CD4-positive, alpha-beta T cell treated with Interleukin-4 for 1 hour (primary cell): ENCODE measurements at places on chromosomes 1 and 21.

DNA sequence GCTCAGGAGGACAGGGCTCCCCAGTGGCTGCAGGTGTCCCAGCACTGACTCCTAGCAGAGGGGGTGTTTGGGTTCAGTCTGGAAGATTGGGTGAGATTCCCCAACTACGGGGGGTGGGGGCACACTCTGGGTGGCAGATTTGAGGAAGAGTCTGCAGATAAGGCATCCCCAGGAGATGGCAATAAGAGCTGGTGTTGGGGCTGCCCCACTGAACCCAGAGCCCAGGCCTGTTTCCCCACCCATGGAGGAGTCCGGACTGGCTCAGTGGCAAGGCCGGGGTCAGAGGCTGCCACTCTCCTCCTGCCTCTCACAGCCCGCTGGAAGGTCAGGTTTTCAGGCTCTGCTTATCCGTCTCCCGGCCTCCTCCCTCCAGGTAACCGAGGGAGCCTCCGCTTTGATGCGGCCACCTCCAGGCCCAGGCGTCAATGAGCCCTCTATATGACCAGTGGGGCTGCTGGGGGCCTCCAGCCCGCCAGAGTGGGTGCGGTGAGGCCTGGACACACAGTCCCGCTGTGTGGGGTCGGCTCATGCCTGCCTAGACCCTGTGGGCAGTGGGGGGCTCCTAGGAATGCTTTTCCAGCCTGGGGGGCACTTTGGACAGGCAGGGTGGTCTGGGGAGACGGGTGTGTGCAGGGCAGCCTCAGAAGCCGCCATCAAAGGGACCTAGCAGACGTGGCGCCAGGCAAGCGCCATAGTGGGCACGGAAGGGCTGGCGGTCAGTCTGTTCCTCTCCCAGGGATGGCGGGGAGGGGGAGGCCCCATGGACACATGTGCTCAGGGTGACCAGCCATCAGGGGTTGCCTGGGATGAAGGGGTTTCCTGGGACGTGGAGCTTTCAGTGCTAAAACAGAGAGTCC, 28.9 kb upstream of the RUNX3 start:
- DNase-seq, result no peak

DNA sequence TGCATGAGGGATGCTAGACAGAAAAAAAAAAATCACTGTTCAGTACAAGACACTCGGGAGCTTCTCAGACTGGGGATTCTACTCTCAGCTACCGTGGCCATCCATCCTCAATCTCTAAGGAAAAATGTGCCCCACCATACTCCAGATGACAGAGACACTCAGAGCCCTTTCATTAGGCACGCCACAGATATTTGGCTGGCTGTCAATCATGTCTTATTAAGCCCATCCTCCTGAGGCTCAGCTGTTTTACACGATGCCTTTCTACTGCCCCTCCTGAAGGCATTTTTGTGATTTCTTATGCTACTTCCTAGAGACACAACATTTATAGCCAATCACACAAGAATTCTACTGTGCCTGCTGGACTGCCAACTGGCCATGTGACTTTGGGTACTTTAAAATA, 92.9 kb downstream of the KIF14 start:
- DNase-seq, result no peak

- no peak for DNase-seq
Observed at GRCh38 chr1:24122776-24123175, 10.8 kb upstream of the MYOM3 start.

GRCh38 chr1:48969971-48970370, 193.3 kb upstream of the BEND5 start:
- no peak for DNase-seq

DNA sequence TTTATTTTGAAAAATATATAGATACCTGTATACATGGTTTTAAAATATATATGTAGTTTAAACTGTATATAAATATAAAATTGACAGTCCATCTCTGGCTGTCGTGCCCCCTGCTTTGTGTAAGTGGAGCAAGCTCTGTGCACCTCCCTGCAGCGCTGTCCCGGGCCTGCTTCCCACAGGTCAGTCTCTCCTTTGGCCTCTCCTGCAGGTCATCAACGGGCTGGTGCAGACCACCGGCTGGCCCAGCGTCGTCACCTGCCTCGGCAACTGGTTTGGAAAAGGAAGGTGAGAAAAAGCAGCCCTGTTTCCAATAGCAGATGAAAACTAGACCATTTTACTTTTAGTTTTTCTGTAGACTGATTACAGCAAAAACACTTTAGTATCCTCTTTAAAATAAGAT, 28.5 kb downstream of the SLC37A1 start:
- no peak for DNase-seq

DNA sequence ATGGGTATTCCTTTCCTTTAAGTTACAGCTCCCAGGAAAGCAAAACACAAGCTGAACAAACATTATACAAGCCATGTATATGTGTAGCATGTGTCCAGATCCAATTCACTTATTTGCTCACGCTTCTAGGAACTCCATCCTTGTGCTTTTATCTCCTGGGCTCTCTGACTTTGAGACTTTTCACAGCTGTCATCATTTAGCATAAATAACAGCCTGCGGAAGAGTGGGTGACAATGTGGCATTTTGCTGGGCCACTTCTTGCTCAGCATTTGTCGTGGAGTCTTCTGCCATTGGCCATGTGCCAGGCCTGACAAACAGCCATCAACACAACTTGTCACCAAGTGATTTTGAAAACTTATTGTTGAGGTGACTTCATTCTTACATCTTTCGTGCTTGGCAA, 164.3 kb downstream of the KIF26B start:
- no peak for DNase-seq

DNA sequence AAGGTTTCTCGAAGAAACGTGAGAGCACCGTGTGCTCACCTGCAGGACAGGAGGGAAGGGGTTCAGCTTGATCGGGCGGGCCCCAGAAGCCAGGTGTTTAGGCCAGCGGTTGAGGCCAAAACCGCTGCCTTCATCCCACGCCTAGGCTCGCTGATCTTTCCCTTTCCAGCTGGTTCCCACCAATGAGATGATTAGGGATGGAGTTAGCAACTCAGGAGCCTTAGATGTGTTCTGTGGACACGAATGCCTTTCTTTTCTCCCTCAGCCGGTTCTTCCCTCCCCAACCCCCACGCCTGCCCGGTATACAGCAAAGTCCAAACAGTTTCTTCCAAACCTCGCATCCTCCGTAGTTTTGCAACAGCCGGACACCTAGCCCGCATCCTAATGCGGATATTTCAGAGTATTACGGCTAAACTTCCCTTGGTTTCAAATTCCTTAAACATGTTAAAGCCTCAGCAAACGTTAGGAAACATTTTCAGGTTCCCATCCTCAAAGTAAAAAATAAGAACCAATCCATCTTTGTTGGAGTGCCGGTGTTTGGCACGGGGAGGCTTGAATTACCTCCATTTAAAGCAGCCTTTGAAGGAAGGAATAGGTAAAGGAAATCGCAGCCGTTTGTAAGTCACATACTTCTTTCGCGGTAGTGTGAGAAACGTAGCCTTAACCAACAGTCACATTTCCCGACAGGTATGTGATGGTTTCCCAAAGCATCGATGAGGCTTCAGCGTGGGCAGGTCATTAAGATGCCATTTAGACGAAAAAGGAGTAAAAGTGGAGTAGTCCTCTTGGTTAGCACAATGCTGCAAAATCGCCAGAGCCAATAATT, 1.1 kb downstream of the LRRC8C start:
- no peak for DNase-seq

- DNase-seq, result no peak
Observed at GRCh38 chr1:150508982-150509381, 1.1 kb downstream of the ECM1 start.

DNA sequence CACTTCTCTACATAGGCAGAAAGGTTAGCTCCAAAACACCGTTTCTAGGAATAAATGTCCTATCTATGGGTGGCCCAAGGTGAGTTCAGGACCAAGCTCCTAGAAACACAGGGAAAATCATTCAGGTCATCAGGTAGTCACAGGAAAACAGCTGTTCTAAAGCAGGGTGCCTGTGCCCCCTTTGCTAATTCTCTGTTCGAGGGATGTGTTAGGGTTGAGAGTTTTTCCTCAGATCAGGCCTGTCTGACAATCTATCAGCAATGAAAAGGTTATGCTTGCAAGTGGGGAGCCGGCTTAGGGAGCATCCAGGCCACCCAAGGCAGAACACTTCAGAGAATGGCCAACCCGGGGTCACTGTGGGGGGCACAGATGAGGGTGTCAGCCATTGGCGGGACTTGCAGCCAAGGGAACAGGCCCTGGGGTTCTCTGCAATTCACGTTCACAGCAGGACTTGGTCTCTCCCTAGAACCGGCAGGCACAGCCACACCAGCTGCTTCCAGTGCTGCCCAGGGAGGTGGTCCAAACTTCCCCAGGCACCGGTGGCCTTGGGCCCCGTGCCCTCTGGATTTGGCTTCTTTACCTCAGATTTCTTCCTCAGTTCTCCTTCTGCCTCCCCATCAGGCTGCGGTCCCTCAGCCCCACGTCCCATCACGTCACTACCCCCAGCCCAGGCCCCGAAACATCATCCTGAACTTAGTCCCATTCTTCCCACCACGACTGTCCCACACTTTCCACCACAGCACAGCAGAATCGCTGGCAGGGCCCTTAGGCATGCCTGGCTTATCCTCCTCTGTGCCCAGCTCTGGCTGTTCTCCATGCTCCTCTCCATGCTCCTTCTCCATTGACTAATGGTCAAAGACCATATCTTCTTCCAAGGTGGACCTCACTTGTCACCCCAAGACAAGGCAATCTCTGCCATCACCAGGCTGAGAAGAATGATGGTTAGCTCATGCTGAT, 11.0 kb downstream of the CD2 start:
- no peak for DNase-seq

GRCh38 chr1:170511038-170511437, 20.9 kb upstream of the GORAB start:
- DNase-seq, result no peak

- DNase-seq, result no peak
Observed at GRCh38 chr21:14119038-14119437, 91.7 kb downstream of the LIPI start.

GRCh38 chr1:118948846-118949245, 39.3 kb downstream of the TBX15 start:
- DNase-seq, result no peak

DNA sequence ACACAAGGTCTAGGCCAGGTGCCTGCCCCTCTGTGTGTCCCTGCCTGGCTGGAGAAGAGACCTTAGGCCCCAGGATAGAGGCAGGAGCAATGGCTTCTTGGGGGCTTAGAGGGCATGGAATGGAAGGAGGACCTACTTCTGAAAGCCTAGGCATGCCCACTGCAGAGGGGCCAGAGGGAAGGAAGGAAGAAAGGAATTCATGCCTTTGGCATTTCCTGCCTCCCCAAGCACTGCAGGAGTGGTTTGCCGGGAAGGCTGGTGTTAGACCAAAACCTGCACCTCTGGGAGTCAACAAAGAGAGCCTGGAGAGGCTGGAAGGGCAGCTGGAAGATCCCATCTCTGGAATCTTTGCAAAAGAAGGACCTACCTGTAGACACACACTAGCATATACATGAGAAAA, 50.7 kb upstream of the KCNE2 start:
- no peak for DNase-seq

DNA sequence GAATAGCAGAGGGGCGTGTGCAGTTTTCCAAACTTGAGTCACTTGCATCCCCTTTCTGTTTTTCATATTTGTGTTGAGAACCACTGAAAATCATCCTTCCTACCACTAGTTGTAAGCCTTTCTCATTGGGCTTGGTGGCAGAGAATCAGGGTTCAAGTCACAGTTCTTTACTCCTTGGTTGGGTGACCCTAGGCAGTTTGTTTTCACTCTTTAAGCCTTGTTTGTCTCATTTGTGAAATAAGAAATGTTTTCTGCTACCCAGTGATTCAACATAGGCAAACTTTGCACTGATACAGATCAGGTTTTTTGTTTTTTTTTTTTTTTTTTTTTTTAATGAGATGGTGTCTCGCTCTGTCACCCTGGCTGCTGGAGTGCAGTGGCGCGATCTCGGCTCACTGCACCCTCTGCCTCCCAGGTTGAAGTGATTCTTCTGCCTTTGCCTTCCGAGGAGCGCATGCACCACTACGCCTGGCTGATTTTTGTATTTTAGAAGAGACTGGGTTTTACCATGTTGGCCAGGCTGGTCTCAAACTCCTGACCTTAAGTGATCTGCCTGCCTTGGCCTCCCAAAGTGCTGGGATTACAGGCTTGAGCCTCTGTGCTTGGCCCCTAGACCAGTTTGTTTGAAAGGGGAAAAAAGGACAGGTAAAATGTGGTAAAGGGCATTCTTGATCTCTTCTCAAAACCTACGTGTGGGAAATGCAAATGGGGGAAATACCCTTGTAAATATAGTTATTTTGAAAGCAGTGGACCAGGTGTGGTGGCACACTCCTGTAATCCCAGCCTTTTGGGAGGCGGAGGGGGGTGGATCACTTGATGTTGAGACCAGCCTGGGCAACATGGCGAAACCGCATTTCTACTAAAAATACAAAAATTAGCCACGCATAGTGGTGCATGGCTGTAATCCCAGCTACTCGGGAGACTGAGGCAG, 3.2 kb downstream of the CLIC4 start:
- DNase-seq, result peak; percentile 65

DNA sequence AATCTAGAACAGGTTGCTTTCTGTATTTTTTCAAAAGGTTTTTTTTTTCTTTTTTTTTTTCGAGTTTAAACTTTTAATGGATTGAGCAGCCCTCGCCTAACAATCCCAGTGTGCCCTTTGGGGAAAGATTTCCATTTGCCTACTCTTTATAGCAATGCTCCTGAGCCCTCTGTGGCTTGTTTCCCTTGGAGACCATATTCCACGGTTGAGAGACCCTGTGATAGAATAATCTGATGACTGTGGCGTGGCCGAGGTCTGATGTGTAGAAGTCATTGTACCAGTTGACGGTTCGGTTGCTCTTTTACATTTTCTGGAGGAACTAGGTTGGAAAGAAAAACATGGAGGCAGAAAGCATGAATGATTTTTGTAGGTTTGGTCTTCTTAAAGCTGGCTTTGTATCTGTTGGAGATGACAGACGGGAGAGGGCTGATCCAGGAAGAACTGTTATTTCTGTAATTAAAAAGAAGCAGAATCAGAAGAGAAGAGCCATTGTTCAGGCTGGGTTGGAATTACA, 305.7 kb upstream of the NRIP1 start:
- no peak for DNase-seq

DNA sequence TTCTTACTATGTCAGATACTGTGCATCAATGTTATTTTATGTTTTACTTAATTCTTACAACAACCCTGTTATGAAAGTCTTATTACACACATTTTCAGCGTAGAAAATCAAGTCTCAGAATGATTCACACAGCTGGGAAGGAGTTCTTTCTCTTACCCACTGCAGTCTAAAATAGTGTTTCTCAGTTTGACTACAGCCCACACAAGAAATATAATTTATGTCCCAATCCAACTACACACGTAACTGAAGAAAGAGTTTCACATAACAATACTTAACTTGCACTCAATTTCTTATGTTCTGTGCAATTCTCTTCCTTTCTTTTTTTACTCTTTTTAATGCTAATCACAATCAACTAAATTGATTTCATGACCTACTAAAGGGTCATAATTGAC, 252.8 kb upstream of the ADGRL2 start:
- no peak for DNase-seq
